ENCODE measurements at places on chromosomes 12 and 14.

DNA sequence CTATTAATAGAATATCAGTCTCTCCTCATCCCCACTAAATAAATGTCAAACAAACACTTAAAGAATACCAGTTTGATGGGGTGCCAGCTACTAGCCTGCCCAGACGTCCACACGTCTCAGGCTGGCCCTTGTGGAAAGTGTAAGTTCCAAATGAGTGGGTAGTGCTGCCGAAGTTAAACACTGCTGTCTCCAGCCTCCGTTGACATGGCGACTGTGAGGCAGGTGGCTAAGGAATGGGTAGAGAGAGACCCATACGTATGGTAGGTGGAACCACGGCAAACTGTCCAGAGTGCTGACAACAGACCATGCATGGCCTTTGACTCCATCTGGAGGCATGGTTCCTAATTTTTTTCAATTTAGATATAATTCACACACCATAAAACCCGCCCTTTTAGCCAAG is 37.9 kb downstream of the PITPNM2 start:
- no peak for DNase-seq

GRCh38 chr12:66017736-66018135 is 112.8 kb downstream of the LLPH start:
- no peak for DNase-seq

- no peak for DNase-seq
Measured at GRCh38 chr12:9710584-9711375, 22.1 kb downstream of the CLECL1 start.

GRCh38 chr12:10562306-10562933 is 51.0 kb downstream of the MAGOHB start:
- peak; percentile 55 for DNase-seq

GRCh38 chr12:16530268-16530850 is 75.6 kb downstream of the LMO3 start:
- DNase-seq: no peak

- DNase-seq: peak; percentile 95
Measured at GRCh38 chr14:22542360-22542759, 46.7 kb downstream of the DAD1 start.

DNA sequence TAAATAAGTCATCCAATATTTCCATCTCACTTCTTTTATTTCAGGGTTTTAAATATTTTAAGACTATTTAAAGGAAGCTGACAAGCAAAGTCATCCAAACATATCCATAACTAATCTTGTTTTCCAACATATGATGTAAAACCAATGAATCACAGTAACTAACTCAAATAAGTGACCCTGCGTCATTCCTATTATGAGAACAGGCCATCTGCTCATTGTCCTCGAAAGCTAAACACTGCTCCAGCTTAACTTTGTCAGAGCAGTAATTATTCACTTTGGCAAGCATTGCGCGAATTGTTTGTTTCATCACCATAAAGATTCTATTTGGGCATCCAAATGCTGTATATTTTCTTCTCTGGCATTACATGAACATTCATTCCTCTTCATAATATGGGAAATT is 99.1 kb downstream of the CAPZA3 start:
- no peak for DNase-seq

- no peak for DNase-seq
Measured at GRCh38 chr14:37622231-37622923, 26.9 kb downstream of the TTC6 start.

GRCh38 chr12:107386569-107386968 is 293.2 kb upstream of the CRY1 start:
- no peak for DNase-seq

DNA sequence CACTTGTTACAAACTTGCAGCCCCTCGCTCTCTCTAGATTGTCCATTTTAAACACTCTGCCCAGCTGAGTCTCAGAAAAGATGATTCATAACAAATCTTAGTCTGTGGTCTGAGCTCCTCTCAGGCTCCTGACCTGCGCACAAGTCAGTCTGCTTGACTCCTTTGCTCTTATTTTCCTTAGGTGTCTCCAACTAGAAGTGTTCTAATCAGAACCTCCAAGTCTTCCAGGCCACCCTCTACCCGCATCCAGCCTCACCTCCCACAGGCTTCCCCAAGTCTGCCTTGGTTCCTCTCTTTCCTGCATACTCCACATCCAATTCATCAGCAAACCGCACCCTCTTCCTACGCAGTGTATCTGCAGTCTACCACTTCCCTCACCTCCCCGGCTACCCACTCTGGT is 42.4 kb upstream of the BDKRB2 start:
- no peak for DNase-seq

DNA sequence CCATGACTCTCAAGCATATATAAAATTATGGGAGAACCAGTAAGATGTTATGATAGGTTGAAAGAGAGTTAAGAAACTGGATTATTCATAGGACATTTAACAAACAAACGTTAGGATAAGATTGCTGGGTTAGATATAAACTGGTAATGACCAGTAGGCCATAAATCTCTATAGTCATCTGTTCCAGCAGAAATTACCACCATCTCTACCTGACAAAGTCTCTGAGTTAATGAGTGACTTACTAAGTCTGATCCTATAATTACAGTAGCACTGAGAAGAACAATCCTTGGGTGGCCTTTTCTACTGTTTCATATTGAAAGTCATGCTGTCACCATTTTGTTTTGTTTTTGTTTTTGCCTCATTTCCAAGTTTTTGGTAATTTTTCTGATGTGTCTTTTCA is 136.9 kb upstream of the CNOT2 start:
- DNase-seq: no peak

GRCh38 chr12:48946943-48947342 is 10.3 kb downstream of the ARF3 start:
- DNase-seq: no peak

GRCh38 chr12:123265851-123266678 is 5.6 kb downstream of the CDK2AP1 start:
- no peak for DNase-seq

- DNase-seq: no peak
Measured at GRCh38 chr14:96739200-96739910, 57.8 kb upstream of the VRK1 start.

DNA sequence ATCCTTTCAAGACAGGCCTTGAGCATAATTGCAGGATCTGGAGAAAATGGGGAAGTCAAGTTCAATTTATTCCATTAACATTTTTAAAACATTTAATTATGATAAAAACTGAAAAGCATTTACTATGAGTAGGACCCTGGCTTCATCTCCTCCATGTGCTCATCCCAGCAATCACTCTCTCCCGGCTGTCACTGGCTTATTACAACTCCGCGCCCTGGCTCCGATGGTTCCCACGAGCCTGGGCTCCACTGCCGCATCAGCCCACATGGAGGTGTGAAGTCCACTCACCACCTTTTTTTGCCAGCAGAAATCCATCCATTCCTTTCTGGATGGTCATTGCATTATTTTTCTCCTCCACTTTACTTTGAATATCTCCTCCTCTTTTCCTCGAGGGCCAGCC is 194.4 kb downstream of the EMP1 start:
- no peak for DNase-seq

- DNase-seq: no peak
Measured at GRCh38 chr12:117026343-117026742, 72.9 kb downstream of the TESC start.

DNA sequence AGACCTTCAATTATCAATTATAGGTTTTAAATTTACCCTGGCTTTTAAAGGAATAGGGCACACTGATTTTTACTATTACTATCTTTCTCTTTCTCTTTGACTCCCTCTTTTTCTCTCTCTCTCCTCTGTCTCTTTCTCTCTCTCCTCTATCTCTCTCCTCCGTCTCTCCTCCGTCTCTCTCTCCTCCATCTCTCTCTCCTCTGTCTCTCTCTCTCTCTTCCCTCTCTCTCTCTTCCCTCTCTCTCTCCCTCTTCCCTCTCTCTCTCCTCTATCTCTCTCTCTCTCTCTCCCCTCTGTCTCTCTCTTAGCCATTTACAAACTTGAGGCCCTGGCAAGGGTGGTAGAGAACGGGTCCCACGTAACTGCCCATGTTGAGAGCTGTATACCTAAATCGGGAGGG is 62.3 kb downstream of the LRIG3 start:
- no peak for DNase-seq

DNA sequence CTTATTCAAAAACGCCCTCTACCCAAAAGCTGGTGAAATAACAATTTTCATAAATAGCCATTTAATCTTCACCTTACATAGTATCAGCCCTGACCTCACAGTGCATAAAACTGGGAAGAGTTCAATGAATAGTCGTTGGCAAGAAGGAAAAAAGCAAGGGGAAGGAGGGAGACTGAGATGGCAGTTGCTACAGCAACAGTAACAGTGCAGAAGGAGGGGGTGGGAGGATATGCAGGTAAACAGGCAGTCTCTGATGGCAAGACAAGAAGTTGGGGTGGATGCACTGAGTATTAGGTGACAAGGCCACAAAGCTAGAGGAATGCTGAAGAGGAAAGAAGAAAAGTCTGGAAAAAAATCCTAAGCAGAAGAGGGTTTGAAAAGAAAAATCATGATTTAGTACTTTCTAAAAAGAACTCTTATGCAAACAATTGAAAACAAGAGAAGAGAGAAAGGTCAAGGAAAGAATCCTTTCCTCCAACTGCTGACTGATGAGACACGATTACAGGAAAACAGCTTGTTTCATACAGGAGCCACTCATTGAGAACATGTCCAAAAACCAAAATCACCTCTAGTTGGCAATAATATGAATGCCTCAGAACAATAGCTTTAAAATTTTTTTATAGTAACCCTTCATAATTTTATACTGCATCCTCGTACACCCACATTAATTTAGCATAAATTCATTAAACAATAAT is 56.0 kb downstream of the DCAF5 start:
- DNase-seq: no peak

GRCh38 chr12:79255288-79255687 is 390.7 kb downstream of the SYT1 start:
- peak; percentile 32 for DNase-seq

GRCh38 chr12:47821346-47821706 is 1.6 kb upstream of the HDAC7 start:
- no peak for DNase-seq

GRCh38 chr12:124504273-124505000 is 63.0 kb downstream of the NCOR2 start:
- no peak for DNase-seq

DNA sequence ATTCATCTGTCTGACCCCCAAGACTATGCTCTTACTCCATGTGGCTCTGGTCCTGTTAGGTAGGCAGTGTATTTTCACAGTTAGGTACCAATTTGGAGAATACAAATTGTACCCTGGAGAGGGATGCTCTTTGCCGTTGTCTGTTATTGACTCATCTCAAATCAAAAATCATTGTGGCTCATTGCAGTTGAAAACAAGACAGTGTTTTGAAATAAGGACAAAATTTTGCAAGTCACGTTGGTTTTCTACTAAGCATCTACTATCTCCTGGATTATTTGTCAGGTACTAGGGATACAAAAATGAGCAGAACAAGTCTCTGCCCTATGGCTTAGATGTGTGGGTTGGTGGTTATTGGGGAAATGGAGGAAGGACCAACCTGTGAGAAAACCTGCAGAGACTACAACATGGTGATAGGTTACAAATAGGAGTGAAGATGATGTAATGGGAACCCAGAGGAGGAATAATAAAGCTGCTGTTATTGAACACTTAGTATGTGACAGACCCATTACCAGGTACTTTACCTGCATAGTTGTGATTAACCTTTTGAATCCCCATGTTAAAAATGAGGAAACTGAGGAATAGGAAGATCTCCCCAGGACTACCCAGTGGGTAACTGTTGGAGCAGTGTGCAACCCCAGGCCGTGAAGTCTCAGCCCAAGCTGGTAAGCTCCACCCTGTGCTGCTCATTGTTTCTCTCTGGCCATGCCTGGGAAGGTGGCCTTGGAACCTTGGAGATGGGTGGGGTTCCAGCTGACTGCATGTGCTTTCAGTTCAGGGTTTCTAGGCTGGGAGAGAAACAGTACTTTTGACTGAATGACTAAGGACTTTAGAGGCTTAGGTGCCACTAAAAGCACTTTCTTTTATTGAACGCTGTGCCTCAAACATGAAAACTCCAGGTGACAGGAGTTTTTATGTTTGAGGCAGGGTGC is 72.9 kb upstream of the SRSF5 start:
- DNase-seq: no peak

- DNase-seq: no peak
Measured at GRCh38 chr12:21710958-21711775, 53.5 kb upstream of the LDHB start.

DNA sequence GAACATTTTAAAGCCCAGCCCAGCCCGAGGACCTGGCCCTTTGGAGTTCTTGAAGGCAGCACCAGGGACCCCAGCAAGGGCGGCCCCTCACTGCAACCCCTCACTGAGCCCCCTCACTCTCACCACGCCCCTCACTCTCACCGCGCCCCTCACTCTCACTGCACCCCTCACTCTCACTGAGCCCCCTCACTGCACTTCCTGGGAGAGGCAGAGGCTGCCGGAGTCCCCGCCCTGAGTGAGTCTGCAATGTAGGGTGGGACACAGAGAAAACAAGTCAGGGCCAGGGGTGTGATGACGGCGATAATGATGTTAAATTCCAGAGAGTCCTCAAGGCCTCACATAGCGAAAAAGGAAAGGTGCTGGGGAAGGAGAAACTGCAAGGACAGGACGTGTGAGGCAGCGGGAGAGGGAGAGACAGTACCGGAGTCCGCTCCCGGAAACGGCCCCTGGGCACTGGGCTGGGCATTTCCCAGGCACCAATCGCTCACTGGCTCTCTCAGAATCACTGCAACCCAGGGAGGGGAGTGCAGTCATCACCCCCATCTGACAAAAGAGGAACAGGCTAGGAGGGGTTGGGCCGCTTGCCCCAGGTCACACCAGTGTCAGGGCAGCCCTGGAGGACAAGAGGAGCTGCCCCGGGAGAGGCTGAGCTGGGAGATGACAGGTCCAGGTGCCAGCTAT is 24.9 kb downstream of the CCDC88C start:
- no peak for DNase-seq

DNA sequence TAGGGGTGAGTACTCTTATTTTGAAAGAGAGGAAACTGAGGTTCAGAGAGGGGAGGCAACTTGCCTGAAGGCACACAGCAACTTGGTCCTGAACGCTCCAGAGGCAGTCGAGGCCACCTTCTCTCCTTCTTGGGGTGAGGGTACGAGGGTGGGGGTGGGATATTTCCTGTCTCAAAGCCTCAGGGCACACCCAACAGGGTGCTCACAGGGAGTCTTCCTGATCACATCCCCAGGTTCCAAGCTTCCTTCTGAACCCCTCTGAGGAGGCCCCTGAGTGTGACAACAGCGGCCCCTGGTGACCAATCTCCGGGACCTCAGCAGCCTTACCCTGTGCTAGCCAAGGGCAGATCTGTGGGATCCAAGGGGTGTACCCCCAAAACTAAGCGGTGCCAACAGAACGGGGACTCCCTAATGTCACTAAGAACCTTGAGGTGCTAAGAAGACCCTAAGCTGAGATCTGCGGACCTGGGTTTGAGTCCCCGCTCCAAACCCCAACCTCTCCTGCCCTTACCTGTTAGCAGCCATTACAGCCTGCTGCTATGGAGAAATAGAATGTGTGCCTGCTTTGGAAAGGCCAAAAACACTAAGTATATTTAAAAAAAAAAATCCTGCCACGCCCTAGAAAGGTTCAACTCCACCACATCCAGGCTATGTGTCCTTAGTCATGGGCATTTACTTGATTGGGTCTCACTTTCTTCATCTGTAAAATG is 57.9 kb downstream of the TRPV4 start:
- DNase-seq: peak; percentile 59

DNA sequence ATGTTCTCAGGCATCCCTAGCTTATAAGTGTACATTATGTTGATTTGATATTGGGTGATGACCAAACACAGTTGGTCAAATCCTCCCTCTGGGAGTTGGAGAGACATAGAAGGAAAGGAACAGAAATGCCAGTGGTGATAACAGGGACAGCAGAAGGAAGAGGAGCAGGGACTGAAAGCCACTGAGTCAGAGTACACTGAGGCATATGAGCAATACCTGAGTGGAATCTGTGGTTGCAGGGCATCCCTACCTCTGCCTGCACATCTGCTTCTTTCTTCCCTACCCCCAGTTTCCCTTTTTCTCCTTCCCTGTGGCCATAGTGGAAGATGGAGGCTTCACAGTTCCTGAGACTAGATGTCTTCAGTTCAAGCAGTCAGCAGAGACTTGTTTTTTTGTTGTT is 44.9 kb downstream of the BICD1 start:
- DNase-seq: no peak

All from SK-N-MC (cell line).